Heart left ventricle (tissue), 16 donors: ENCODE measurements at places on chromosomes 4 and X.
A peak's percentile ranks its signal among the peaks of the same experiment; 100 is the strongest.

- peak; percentile 69 for DNase-seq
These were observed 10.7 kb upstream of the PDHA1 start for GRCh38 chrX:19332983-19333382.

DNA sequence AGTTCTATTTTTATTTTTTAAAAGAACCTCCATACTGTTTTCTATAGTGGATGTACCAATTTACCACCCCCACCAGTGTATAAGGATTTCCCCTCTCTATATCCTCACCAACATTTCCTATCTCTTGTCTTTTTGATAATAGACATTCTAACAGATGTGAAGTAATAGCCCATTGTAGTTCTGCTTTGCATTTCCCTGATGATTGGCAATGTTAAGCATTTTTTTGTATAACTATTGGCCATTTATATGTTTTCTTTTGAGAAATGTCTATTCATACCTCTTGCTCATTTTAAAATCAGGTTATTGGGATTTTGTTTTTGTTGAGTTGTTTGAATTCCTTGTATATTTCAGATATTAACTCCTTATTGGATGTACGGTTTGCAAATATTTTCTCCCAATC is 251.1 kb upstream of the HTR2C start:
- no peak for DNase-seq

- DNase-seq = no peak
These were observed 842.6 kb downstream of the TECRL start for GRCh38 chr4:63566658-63567057.

DNA sequence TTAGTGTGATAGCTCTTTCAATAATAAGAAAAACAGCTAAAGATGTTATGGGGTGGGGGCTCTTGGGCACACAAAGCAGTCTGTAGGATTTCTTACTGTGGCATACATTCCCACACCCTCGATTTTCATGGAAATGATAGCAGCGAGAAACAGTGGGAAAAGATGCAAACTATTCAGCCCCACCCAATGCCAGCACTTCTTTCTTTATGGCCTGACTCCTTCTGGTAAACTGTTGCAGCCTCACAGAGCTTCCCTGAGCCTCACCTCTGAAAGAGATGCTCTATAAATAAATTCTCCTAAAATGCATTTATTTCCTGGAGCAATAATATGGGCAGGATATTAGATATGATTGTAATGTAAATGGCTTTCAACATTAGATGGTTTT is 910 bp downstream of the ANK2 start:
- DNase-seq = no peak

DNA sequence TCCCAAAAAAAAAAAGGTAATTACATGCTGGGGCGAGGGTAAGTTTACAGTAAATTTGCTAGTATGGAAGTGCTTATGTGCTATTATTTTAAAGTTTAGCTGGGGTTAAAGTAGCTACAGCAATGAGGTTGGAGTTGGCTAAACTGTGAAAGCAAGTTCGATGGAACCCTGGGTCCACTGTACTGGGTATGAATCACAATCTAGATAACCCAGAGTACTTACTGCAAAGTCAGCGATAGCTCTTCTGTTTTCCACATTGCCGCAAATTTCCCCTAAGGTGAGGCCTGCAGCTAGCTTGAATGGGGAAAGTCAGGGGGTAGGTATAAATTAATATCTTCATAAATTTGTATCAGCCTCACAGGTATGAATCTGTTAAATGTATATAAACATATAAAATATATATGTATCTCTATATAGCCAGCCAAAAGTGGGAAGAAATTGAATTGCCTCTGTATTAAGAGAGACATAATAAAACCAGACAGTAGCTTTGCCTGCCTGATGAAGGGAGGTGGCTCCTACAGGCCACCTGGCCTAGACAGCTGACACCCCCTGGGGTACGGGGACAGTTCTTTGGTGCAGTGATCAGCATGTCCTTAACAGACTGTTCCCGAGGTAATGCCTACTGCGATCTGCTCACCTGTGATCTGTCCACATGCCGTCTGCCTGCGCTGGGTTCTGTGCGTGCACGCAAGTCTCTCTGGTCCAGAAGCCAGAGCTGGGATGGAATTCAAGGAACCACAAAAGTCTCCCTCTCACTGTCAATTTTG is 30.6 kb downstream of the CLRN2 start:
- DNase-seq = no peak
